ENCODE measurements at places on chromosomes 6 and 20. TPM values are rescaled to one million over a fixed set of nuclear protein-coding genes. Genes with fewer than 3 reads are reported as not detected.

Gene EGFL8
- 1.8 TPM for total RNA-seq

Gene GLP1R
- not detected for total RNA-seq

Gene GPR31
- total RNA-seq: not detected

Gene HLA-DQB1
- total RNA-seq: 12.1 TPM

Gene DNAH8
- total RNA-seq: 0.05 TPM

Gene ASIP
- not detected for total RNA-seq

Gene RNF182
- not detected for total RNA-seq

Gene IL17F
- not detected for total RNA-seq

Gene SNX21
- total RNA-seq: 10.6 TPM

Gene COL19A1
- total RNA-seq: 0.51 TPM

Gene MRPS18A
- total RNA-seq: 21.5 TPM

Gene RGS17
- total RNA-seq: under 0.01 TPM

Gene BFSP1
- total RNA-seq: 0.17 TPM

Gene ECT2L
- total RNA-seq: under 0.01 TPM

Gene RIPOR2
- 5.1 TPM for total RNA-seq

Gene RSPH9
- 0.19 TPM for total RNA-seq

Gene TMEM30A
- 54.4 TPM for total RNA-seq

Gene HSF2
- total RNA-seq: 7.9 TPM

Gene FNDC11
- not detected for total RNA-seq

Gene RSPO3
- total RNA-seq: 1.4 TPM

Gene TULP1
- total RNA-seq: not detected

Gene SLC24A3
- total RNA-seq: 0.50 TPM

Gene GGTLC1
- not detected for total RNA-seq

Data from liver (tissue), 10 donors.